GM10248 (cell line): ENCODE measurements at places on chromosomes 3 and 15.
A peak's percentile ranks its signal among the peaks of the same experiment; 100 is the strongest.

DNA sequence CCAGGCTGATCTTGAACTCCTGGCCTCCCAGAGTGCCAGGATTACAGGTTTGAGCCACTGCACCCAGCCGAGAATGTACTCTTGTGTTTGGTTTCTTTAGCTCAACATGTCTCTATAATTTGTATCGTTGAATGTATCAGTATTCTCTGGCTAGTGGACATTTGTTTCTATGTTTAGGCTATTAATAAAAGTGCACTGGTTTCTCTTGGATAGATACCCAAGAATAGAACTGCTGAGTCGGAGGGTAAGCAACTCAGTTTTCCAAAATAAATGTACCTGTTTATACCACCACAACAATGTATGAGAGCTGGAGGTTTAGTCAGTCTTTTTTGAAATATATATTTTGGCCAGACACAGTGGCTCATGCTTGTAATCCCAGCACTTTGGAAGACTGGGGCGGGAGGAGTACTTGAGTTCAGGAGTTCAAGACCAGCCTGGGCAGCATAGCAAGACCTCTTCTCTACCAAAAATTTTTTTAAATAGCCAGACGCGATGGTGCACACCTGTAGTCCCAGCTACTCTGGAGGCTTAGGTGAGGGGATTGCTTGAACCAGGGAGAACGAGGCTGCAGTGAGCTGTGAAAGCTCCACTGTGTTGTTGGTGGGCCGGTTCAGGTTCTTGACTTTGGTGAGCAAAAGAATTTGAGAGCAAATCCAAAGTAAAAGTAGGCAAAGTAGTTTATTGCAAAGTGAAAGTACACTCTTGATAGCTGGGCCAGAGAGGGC is 7.7 kb upstream of the IVD start:
- no peak for DNase-seq

GRCh38 chr15:101232677-101233076 is 19.2 kb downstream of the CHSY1 start:
- DNase-seq, result no peak

DNA sequence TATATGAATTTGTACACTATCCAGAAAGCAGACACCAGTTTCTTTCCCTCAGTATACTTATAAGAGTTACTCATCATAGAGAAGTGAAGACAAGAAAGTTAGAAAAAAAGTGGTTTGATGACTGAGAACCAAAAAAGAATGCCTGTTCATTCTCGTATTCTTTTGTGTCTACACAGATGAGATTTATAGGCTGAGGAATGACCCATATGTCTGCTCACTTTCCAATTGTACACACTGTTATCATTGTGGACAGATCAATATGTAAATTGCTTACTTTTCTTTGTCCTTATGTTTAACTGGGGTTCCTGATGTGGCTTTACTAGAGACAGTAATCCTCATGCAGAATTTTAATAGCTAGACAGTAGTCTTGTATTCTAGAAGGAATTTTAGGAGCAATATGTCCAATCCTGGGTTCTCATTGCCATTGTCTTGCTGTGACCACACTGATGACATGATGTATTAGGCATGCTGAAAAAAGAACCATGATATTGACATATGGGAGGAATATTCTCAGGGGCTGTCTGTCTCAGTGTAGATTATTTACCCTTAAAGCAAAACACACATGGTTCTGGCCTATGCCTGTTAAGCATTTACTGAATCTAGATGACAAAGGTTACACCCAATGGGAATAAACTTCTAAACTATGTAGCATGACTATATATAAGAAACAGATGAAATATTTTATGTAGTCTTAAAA is 669.7 kb downstream of the ROBO1 start:
- DNase-seq, result no peak

DNA sequence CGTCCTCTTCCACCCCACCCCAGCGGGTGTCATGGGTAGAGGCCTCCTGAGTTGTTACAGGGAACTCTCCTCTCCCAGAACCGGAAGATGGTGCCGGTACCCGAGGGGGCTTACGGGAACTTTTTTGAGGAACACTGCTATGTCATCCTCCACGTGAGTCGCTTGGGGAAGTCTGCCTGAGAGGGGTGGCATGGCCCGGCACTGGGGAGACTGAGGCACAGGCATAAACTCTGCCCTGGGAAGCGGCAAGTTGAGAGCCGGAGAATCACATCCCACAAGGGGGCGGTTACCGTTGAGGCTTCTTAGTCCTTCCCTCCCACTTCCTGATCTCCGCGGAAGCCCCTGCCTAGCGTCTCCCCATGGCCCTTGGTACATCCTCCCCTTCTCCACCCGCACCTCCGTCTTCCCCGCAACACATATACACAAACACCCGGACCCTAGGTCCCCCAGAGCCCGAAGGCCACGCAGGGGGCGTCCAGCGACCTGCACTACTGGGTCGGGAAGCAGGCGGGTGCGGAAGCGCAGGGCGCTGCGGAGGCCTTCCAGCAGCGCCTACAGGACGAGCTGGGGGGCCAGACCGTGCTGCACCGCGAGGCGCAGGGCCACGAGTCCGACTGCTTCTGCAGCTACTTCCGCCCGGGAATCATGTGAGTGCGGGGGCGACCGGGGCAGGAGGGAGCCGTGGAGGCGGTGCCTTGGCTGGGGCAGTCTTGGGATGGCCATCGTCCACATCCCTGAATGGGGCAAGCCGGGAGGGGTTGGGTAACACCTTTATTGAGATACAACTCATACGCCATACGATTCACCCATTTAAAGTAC is 3.4 kb downstream of the VILL start:
- peak; percentile 69 for DNase-seq

DNA sequence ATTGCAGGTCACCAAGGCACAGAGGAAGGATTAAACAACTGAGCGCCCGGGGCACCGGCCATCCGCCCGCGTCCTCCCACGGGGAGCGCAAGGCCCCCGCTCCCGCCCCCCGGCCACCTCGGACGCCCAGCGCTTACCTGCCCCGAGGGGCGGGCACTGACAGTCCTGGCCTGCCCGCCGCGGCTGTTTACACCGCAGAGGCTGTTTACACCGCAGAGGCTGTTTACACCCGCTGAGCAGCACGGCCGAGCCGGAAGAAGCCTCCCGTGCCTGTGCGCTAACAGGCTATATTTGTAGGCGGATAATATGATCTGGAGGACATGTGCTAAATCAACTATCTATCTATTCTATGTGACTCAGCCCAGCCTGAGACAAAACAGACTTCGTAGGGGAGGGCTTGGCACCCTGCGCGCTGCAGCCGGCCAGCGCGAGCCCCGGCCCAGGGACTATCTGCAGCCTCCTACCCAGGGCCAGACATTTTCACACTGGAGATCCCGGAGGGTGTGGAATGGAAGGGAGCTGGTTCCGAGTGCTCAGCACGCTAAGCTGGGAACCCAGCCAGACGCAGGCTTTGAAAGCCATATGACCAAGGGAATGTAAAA is at the start of gene LRRC2:
Gene LRRC2 (minus strand): TSS at position 263 of the 602 bp plus-strand sequence. CDS start 14,711 bp downstream, outside the sequence.
- no peak for DNase-seq

DNA sequence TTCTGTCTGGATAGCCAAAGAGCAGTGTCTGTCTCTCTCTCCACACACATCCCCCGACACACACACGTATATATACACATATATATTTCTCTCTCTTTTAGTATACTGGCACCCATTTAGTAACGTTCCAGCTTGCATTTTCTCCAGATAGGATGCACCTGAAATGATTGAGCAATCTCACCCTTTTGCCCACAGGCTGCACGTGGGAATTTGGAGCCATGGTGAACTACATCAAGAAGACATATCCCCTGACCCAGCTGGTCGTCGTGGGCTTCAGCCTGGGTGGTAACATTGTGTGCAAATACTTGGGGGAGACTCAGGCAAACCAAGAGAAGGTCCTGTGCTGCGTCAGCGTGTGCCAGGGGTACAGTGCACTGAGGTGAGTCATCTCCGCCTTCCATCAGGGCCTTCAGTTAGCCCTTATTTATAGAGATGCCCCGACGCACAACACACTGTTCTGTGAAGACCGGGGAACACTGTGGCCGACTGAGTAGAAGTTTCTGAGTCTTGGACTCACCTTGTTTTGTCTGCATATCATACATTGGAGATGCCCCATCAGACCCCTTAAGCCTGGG is 45.7 kb downstream of the RLBP1 start:
- no peak for DNase-seq
